ENCODE measurements at places on chromosomes 7 and 10.

GRCh38 chr7:98077762-98078161 lies 28.9 kb upstream of the LMTK2 start:
- no peak for DNase-seq

GRCh38 chr7:3482147-3482921 lies 181.3 kb downstream of the SDK1 start:
- no peak for DNase-seq

GRCh38 chr7:74214816-74215630 lies 5.2 kb downstream of the LAT2 start:
- DNase-seq = no peak

- DNase-seq = no peak
These were observed 11.7 kb upstream of the GPAM start for GRCh38 chr10:112195224-112195623.

- DNase-seq = no peak
These were observed 33.5 kb upstream of the AUTS2 start for GRCh38 chr7:69564454-69565417.

DNA sequence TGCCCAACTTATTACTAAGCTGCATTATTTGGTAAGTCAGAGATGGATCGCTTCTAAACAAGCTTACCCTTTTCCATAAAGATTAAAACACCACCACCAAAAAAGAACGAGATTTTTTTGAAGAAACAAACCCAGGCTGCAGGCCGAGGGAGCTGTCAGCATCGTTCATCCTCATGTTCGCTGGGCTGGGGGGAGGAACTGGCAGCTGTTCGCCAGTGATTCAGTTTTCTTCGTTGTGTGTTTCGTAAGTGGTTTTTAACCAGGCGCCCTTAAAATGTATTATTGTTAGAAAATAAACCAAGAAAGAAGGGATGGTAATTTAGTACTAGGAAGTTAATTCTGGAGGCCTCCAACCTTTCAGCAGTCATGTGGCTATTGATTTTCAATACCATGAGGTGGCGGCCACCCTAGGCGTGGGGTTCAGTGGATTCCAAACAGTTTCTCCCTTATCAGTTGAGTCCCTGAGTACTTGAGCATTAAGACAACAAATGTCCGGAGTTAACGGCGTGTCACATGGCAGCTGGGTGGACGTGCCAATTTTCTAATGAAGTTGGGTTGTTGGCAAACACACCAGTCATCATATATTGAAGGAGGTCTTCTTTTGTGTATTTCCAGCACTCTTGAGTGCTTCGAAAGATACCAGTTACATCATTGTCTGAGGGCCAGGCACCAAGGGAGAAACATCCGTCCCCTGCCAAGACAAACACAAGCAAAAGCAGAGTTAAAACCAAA lies 173.2 kb downstream of the EBF3 start:
- DNase-seq = no peak

GRCh38 chr10:31920538-31920937 lies 8.1 kb downstream of the ARHGAP12 start:
- DNase-seq = no peak

DNA sequence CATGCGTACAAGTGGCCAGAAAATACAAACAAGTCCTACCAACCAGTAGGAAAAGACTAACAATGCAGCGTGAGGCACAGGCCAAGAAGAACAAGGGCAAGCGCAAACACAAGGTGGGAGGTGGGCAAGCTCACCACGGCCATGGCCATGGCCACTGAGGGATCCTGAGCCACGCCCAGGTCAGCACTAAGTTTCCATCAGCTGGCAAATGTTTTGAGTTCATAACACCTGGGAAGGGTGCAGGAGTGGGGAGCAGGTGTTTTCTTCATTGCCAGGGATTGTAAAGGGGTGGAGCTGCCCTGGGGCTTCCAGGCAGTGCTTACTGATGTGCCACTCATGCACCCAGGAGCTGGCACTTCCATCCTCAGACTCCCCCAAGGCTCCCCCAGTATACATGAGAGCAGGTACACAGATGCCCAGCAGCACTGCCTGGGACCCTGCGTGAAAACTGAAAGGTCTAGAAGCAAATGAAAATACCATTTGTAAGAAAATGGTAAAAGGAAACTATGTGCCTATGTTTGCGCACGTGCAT lies 139.2 kb upstream of the RET start:
- DNase-seq = no peak

- no peak for DNase-seq
These were observed 246.2 kb downstream of the KCND2 start for GRCh38 chr7:120519224-120519623.

GRCh38 chr7:117195361-117196029 lies 127.4 kb downstream of the WNT2 start:
- DNase-seq = no peak

- DNase-seq = no peak
These were observed 73.8 kb upstream of the BMPER start for GRCh38 chr7:33831389-33832141.

- DNase-seq = no peak
These were observed 206.7 kb upstream of the PLXNA4 start for GRCh38 chr7:132782777-132783640.

DNA sequence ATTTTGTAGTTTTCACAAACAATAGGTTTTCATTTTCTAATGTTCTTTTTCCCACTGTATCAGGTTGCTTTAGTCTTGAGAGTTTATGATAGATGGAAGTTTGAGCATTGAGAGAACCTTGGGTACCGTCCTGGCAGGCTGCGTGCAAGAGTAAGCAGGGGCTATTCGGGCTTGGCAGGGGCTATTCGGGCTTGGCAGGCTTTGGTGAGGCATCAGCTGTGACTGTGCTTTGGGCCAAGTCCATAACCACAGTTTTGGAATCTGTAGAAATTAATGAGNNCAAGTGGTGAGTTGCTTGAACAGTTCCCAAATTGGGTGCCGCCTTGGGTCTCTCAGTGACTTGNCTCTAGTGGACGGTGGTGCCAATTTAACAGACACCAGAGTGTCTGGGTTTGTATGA lies 424.6 kb downstream of the PAXIP1 start:
- DNase-seq = no peak

GRCh38 chr10:119270762-119271366 lies 63.5 kb downstream of the GRK5 start:
- peak; percentile 80 for DNase-seq

GRCh38 chr7:23893176-23893941 lies 183.3 kb downstream of the STK31 start:
- DNase-seq = no peak

DNA sequence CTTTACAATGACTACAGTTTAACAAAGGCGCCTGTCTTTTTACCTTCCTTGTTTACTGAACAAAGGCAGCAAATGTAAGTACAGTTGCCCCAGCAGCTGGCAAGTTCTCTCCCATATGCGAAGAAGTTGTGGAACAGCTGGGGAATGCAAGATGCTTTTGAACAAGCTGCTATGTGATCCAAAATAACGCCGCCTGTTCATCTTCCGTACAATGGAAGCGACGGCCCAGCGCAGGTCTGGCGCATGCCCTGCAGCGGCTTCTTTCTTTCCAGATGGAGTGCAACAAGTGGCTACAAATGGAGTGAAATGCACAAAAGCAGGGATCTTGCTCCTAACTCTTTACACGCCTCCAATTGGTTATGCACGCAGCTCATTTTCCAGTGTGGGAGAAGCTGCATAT lies 97.0 kb upstream of the SVIL start:
- no peak for DNase-seq

All from CD4-positive, CD25-positive, alpha-beta regulatory T cell (primary cell).